ENCODE measurements at places on chromosomes 3 and 15. TPM values are rescaled to one million over a fixed set of nuclear protein-coding genes. Genes with fewer than 3 reads are reported as not detected.

The CD86 gene
- total RNA-seq, result 1.8 TPM

The RNU5B-1 gene
- total RNA-seq, result not detected

The CCDC191 gene
- 10.6 TPM for total RNA-seq

The PLSCR5 gene
- 3.0 TPM for total RNA-seq

The PRKCD gene
- total RNA-seq, result 5.8 TPM

The RGMA gene
- 38.8 TPM for total RNA-seq

The SPESP1 gene
- total RNA-seq, result 4.8 TPM

The HCLS1 gene
- total RNA-seq, result 4.6 TPM

The TMEM212 gene
- total RNA-seq, result not detected

The ITIH1 gene
- not detected for total RNA-seq

The SCAANT1 gene
- total RNA-seq, result not detected

The DUOXA1 gene
- total RNA-seq, result not detected

The NLGN1 gene
- total RNA-seq, result 99.4 TPM

The ARHGAP11A gene
- 14.1 TPM for total RNA-seq

The CATSPER2 gene
- total RNA-seq, result 5.5 TPM

The GOLGA8G gene
- not detected for total RNA-seq

The USP50 gene
- total RNA-seq, result 1.2 TPM

The LHFPL4 gene
- 55.1 TPM for total RNA-seq

The THSD4 gene
- 4.6 TPM for total RNA-seq

The KNL1 gene
- total RNA-seq, result 12.0 TPM

The GOLGA6L2 gene
- not detected for total RNA-seq

The NXPE3 gene
- 24.0 TPM for total RNA-seq

The ADAMTSL3 gene
- 2.3 TPM for total RNA-seq

The IL17RC gene
- total RNA-seq, result 4.8 TPM

The SCN11A gene
- total RNA-seq, result 0.46 TPM

The GATA2 gene
- 1.2 TPM for total RNA-seq

The CCK gene
- 14.5 TPM for total RNA-seq

The MIX23 gene
- 24.7 TPM for total RNA-seq

The SNTN gene
- 2.3 TPM for total RNA-seq

The REC114 gene
- not detected for total RNA-seq

The CCDC13 gene
- 5.1 TPM for total RNA-seq

The HEMK1 gene
- total RNA-seq, result 5.5 TPM

The MESP2 gene
- 0.92 TPM for total RNA-seq

The CADM2 gene
- 172 TPM for total RNA-seq

The PTX3 gene
- total RNA-seq, result 5.5 TPM

The CCDC54 gene
- total RNA-seq, result not detected

The DPPA2 gene
- total RNA-seq, result not detected
